Naive thymus-derived CD4-positive, alpha-beta T cell (primary cell): ENCODE measurements at places on chromosomes 13 and 19.

DNA sequence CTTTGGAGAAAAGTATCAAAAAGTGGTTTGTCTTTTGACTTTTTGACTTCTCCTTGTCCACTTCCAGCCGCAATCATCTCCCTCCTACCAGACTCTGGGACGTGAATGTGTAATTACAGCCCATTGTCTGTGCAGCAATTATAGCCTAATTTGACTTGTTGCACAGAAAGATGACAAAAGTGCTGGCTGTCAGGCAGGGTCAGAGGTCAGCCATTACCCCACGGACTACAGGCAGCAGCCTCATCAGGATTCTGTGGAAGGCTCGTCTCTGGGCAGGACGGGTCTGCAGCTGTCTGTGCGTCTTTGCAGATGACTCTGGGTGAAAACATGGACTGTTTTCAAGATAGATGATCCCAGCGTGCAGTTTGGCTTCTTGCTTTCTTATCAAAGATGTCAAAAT, 102.2 kb upstream of the EDNRB start:
- DNase-seq = no peak

- peak; percentile 65 for DNase-seq
Observed at GRCh38 chr19:2081873-2082810, 14.0 kb downstream of the MOB3A start.

DNA sequence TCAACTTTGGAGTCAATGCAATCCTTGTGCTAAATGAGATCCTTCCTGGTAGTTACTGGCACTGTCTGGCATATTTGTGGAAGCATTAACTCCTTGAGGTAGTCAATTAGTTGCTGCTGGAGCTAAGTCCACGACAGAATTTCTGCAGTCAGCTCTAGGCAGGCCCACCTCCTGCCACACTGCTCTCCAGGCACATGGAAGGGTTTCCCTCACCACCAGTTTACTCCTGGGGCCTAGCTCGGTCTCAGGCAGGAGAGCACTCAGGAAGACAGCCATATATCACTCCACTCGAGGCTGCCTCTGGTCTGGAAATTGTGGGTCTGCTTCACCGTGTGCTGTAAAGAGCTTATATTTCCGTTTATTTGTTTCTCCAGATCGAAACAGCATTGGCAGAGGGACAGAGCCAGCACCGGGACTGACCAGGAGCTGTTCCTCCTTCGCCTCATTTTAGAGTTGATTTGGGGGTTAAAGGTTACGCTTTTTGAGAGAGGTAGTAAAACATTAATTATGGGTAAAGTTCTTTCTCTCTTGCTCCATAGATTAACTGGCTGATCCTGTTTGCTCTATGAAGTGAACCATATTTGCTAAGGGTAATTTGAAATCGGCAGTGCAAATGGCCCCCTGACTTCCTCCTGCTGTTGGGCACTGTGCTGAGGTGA, 20.6 kb upstream of the GTF3A start:
- no peak for DNase-seq

DNA sequence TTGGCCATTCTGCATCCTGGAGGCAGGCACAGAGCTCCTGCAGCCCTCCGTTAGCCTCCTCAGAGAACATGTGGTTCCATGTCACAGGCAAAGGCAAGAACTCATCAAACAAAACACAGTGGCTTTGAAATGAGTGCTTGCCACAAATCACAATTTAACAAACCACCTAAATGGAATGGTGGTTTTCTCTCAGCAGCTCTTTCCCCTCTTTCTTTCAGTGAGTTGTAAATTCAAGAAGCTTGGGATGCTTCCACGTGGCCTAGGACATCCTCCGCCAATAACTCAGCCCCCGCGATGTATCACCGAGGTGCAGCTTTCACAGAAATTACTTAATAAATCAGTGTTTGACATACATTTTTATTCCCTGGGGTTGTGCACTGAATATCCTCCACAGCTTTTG, 65.4 kb upstream of the RFC3 start:
- no peak for DNase-seq

DNA sequence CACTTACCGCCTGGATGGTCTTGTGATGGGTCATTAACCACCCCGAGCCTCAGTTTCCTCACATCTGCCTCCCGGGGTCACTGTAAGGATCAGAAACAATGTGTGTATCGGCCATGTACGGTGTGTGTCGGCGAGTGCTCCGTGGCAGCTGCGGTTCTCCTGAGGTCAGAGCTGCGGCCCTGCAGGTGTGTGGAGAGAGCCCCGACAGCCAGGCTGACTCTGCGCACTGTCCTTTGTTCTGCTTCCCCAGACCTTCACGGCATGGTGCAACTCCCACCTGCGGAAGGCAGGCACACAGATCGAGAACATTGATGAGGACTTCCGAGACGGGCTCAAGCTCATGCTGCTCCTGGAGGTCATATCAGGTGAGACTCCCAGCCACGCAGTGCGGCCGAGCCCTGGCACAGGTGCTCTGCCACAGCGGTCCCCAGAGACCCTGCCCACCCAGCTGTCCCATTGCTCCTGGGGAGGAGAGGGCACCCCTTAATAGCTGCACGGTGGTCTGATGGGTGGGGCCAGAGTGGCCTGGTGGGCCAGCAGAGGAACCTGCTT, 43.8 kb downstream of the CAPN12 start:
- no peak for DNase-seq

- no peak for DNase-seq
Observed at GRCh38 chr13:23552661-23553060, 17.6 kb upstream of the TNFRSF19 start.

DNA sequence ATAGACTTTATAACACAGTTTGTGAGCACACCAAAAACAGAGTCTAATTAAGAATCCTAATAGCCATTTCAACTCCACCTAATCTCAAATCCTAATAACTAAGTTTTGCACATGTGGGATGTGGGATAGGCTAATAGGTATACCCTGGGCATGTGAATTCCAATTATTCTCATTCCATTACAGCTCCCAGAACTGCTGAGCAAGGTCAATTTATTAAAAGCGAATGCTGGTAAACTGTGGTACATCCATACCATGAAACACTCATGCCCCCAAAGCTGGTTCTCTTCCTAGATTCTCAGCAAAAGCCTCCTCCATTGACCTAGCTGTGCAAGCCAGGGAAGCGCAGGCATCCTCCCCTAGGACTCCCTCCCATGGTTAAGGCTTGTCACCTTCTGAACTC, 113.8 kb downstream of the USP12 start:
- no peak for DNase-seq

GRCh38 chr19:10404888-10405820, 1.8 kb upstream of the CDC37 start:
- DNase-seq = peak; percentile 38

- no peak for DNase-seq
Observed at GRCh38 chr13:50910485-50910805, 854 bp downstream of the RNASEH2B start.

DNA sequence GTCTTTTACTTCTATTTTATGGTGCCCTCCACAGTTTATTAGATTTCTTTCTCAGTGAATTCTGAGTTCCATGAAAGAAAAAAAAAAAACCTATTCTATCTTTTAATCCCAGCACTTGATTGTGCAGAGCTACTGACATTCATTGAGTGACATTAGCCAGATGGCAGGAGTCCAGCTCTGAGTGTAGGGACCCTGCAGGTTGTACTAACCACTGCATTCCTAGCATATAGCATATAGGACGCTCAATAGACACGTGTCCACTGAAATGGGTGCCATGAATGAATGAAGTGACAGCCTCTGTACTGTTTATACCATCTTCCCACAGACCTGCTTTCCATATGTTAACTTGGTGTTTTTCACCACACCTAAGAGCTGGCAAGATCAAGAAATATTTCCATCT, 206.3 kb downstream of the RAP2A start:
- DNase-seq = no peak

GRCh38 chr13:25874064-25874737, 177.6 kb downstream of the SHISA2 start:
- DNase-seq = no peak

- peak; percentile 70 for DNase-seq
Observed at GRCh38 chr13:48233046-48233888, at the start of gene ITM2B. TSS of gene ITM2B (plus strand) at chr13:48233206. CDS start at chr13:48233361, 155 bp downstream.

DNA sequence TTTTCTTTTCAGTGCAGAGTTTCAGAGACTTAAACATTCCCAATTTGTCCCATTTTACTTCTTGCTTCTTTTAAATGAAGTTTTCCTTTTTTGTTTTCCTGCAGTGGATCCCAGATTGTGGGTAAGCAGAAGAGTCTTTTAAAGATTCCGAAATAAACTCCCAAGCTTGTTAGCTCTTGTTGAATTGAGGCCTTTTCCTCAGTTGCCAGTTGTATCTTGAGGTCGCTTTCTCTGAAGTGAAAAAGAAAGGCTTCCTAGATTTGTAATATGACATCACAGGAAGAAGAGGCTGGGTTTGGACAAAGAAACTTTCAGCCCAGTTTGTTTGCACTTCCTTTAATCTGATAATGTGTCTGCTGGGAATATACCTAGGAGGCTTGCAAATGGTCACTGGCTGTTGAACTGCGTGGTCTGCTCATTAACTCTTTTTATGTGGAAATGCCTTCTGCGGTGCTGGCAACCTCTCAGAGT, at the start of gene LPAR6:
Gene LPAR6, minus strand, starts transcription at position 233 of the 471 bp plus-strand sequence. CDS start 690 bp downstream, outside the sequence.
- peak; percentile 50 for DNase-seq

DNA sequence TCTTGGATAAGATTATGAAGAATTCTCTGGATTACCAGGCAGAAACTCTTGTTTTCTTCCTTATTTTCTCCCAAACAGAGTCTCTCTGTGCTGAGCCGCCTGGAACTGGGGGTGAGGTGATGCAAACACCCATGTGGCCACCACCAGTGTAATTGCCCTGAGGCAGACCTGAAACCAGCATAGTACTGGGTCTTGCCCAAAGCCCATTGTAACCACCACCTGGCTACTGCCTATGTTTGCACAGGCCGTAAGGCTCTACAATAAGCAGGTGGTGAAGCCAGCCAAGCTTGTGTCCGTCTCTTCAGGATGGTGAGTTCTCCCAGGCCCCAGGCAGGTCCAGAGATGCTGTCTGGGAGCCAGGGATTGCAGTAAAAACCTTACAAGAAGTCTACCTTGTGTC, 18.9 kb upstream of the KBTBD7 start:
- no peak for DNase-seq

- no peak for DNase-seq
Observed at GRCh38 chr19:55398200-55398925, 9.2 kb downstream of the UBE2S start.

- DNase-seq = no peak
Observed at GRCh38 chr19:37867831-37868230, 38.6 kb downstream of the WDR87 start.

- DNase-seq = no peak
Observed at GRCh38 chr13:93789058-93789457, 562.5 kb downstream of the GPC6 start.

DNA sequence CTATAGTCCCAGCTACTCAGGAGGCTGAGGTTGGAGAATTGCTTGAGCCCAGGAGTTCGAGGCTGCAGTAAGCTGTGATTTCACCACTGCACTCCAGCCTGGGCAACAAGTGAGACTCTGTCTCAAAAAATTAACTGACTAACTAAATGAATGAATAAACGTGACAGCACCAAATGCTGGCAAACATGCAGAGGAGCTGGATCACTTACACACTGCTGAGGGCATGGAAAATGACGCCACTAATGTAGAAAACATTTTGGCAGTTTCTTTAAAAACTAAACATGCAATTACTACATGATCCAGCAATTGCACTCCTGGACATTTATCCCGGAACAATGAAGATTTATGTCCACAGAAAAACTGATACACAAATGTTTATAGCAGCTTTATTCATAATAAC, 31.3 kb upstream of the GTF3A start:
- no peak for DNase-seq

- no peak for DNase-seq
Observed at GRCh38 chr19:18593367-18594095, 4.9 kb downstream of the REX1BD start.

DNA sequence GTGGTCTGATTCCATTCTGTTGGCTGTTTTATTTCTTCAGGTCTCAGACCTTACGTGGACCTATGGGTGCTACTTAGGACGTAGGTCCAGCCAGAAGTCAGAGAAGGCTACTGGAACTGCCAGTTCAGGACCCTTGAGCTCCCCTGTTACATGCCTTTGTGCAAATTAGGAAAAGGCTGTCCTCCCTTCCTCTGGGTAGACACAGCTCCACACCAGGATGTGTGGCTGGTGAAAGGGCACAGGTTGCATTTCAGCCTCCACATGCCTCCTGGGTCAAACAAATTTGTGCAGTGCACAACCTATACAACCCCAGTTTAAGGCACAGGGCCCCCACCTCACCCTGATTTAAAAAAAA, 43.9 kb upstream of the MAP3K10 start:
- no peak for DNase-seq

DNA sequence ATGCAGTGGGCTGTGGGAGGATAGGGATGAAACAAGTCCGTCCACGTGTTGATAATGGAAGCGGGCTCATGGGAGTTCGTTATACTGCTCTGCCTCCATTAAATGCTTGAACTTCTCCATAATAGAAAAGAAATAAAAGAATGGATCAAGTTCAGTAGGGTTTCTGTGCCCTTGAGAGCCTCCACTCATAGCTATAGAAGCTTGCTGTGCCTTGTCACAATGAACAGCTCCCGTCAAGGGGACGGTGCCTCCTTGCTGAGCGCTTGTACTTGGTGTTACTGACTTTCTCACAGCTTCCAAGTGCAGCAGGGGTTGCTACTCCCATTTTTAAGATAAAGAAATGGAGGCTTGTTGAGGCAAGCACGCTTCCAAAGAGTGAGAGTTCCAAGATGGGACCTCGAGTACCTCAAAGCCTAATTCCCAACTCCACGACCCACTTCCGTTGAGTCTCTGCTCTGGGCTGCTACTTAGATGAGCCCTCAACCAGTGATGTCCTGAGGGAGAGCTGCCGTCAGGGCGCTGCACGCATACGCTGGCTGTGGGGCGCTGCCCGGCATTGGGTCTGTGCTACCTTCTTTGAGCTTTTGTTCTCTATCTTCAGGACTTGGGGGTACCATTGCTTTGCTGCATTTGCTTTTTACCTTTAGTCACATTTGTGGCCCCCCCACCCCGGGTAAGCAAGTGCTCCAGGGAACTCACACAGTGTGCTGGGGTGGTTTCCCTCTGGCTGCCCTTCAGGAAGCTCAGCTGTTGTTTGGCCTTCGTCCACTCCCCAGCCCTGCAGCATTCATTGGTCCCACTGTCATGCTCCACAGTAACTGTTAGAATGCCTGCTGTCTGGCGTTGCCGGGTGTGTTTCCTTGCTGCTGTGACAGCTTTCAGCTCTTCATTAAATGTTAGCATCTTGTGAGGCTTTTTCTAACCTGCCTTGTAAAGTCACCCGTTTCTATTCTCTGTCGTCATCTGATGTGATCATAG, 9.5 kb downstream of the SNRNP70 start:
- no peak for DNase-seq

DNA sequence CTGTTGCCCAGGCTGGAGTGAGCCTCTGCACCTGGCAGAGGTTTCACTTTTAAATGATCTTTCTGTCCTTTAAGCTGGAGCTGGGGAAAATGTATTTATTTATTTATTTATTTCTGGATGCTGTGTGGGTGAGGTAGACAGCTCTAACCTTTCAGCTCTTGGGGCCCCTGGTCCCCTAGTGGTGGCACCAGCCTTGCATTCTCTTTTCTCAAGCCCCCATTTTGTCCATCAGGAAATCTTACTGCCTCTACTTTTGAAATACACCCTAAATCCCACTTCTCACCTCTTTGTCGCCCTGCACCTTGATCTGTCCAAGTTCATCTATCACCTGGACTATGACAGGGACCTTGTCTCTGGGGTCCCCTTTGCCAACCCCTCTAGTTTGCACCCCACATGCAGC, 2.1 kb upstream of the B9D2 start:
- no peak for DNase-seq
